ENCODE measurements at places on chromosomes 5 and 9.

- DNase-seq = no peak
Measured at GRCh38 chr5:51201024-51201423, 182.2 kb upstream of the ISL1 start.

GRCh38 chr5:141870228-141870627, 8.0 kb downstream of the PCDH1 start:
- no peak for DNase-seq

DNA sequence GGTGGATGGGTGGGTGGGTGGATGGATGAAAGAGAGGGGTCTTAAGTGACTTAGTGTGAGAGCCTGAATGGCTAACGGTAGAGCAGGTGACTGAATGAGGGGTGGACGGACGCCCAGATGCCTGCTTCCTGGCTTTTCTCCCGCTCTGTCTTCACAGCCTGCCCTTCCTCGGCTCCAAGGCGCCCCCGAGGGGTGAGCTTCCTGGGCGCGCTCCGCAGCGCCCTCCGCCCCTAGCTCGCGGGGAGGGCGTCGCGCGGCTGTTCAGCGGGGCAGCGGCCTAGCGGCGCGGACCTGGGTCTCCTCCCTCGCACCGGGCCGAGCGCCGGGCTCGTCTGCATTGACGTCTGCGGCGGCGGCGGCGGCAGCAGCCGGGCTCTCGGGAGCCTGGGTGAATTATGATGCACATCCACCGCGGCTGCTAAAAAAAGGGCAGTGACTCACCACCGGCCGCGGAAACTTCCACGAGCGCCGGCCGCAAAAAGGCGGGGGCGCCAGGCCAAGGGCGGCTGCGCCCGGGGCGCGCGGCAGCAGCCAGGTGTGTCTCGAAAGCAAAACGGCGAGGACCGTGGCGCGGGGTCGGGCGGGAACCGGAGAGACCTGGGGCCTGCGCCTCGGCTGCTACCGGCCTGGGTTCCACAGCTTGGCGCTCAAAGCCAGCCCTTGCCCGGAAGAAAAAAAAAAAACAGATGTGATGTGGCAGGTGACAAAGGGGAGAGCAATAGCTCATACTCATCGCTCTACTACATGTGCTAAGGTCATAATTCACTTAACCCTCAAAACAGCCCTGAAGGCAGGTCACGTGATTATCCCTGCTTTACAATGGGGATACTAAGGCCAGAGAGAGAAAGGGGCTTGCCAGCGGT, 143.0 kb upstream of the ADRA1B start:
- DNase-seq = peak; percentile 93

DNA sequence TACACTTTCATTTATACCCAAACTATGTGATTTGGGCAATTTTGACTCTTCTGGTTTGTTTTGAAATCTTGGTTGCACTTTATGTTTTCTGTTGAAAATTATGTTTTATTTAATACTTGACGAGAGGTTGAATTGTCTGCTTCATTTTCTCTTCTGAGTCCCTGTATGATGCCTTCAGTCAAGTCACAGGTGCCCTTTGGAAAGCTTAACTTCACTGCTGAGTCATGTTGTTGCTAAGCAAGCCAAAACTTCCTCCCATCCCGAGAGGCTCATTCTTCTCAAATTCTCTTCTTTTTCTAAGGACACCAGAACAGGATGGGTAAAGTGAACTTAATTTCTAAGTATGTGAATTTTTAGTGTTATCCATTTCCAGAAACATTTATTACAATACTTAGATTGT, 455.3 kb upstream of the PTGER4 start:
- DNase-seq = no peak

GRCh38 chr5:122078116-122079110, at the start of gene LOX:
Gene LOX (minus strand): TSS chr5:122078259. CDS start chr5:122077985, 274 bp downstream.
- DNase-seq = no peak

GRCh38 chr5:133309984-133310621, 258.3 kb downstream of the HSPA4 start:
- DNase-seq = no peak

DNA sequence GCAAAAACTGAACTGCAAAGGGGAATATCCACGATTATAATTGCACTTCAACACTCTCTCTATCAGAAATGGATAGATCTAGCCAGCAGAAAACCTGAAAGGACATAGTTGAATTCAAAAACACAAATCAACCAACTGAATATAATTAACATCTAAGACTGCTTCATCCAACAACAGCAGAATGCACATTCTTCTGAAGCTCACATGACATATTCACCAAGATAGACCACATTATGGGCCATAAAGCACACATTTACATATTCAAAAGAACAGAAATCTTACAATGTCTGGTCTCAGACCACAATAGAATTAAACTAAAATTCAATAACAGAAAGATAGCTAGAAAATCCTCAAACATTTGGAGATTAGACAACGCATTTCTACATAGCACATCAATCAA, 118.3 kb downstream of the FBXO4 start:
- no peak for DNase-seq

GRCh38 chr5:3339092-3339797, 256.4 kb upstream of the IRX1 start:
- no peak for DNase-seq

DNA sequence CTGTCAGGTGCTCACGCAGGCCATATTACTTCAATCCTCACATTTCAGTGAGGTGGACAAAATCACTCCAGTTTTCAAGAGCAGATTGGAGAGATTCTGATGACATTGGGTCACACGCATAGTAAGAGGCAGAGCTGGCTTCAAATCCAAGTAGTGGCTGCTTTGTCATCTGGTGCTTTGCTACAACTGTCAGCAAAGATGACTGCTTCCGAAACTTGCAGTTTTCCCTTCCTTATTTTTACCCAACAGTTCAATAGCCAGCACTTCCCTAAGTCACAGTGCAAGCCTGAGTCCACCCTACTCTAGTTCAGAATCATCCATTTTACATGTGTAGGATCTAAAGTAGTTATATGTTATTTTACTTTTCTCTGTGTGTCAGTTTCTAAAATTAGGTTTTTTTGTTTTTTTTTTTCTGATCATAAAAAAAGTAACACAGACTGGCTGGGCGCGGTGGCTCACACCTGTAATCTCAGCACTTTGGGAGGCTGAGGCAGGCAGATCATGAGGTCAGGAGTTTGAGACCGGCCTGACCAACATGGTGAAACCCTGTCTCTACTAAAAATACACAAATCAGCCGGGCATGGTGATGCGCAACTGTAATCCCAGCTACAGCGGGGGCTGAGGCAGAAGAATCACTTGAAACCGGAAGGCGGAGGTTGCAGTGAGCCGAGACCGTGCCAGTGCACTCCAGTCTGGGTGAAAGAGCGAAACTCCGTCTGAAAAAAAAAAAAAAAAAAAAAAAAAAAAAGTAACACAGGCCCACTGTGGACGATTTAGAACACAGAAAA, 49.6 kb downstream of the ANKDD1B start:
- DNase-seq = no peak

DNA sequence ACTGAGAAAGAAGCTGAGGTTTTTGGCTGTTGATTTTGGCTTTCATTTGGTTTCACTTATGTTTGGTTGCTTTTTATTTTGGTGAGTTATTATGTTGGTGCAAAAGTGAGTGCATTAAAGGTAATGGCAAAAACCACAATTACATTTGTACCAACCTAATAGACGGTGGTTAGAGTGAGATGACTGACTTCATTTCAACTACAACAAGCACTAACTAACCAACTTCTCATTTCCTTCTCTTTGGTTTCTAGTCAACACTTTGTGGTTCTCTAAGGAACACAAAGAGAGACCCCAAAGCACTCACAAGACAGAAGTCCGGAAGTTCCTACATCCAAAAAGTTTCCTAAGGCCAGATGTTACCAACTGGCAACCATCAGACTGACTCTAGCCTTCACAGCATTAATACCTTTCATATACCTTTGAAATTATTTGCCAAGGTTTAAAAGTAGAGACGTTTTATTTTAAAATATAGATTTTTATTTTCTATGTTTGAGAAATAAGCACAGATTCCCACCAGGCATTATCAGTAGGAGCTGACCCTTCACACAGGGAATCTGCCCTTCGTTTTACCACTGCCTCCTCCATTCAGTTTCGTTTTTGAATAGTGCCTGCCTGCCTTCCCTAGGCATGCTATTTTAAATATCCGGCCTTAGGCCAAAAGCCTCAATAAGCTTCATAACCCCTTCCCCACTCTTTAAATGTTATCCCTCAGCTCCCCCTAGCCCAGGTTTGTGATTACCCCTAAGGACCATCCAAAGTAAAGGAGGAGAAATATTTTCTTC, 301.1 kb upstream of the PTGER4 start:
- no peak for DNase-seq

DNA sequence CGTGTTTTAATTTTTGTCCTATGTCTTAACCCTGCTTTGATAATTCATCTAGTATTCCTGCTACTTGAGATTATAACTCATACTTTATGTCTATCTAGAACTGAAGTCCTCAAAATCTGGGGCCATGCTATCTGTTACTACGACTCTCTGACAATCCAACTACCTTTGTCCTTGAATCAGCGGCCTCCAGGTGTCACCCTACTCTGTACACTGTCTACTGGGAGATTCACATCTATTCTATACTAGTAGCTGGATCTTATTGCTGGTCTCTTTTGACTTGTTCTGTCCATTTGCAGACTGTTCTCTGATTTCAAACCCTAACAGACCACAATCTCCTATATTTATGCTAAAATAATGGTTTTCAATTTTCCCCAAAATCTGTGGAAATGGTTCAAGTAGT, 225.5 kb upstream of the ELAVL2 start:
- DNase-seq = no peak

GRCh38 chr5:165152058-165152457, 1646.6 kb downstream of the MAT2B start:
- no peak for DNase-seq

DNA sequence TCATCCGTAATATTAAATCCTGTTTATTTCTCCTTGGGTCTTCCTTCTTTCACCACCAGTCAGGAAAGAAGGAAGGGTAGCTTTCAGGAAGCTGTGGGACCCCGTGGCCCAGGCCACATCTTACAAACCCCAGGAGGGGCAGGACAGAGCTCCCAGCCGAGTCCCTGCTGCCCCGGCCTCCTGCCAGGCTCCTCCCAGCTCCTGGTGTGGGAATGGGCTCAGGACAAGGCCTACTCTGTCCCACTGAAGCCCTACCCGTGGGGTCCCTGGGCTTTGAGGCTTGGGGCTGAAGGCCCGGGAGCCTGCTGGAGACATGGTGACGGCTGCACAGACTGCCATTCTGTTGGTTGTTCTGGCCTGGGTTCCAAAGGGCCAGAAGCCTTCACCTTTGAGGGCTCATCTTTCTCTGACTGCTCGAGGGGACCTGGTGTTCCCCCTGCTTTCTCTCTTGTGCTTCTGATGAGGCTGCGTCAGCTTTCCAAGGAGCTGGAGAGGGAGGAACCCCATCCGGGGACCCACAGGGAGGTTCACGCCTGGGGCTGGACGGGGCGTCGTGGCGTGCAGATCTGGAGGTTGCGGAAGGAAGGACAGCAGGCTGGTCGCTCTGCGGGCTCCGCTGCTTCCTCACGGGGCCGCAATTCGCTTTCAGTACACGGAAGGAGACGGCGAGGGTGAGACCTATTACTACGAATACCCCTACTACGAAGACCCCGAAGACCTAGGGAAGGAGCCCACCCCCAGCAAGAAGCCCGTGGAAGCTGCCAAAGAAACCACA, 86.6 kb downstream of the COL5A1 start:
- DNase-seq = no peak

DNA sequence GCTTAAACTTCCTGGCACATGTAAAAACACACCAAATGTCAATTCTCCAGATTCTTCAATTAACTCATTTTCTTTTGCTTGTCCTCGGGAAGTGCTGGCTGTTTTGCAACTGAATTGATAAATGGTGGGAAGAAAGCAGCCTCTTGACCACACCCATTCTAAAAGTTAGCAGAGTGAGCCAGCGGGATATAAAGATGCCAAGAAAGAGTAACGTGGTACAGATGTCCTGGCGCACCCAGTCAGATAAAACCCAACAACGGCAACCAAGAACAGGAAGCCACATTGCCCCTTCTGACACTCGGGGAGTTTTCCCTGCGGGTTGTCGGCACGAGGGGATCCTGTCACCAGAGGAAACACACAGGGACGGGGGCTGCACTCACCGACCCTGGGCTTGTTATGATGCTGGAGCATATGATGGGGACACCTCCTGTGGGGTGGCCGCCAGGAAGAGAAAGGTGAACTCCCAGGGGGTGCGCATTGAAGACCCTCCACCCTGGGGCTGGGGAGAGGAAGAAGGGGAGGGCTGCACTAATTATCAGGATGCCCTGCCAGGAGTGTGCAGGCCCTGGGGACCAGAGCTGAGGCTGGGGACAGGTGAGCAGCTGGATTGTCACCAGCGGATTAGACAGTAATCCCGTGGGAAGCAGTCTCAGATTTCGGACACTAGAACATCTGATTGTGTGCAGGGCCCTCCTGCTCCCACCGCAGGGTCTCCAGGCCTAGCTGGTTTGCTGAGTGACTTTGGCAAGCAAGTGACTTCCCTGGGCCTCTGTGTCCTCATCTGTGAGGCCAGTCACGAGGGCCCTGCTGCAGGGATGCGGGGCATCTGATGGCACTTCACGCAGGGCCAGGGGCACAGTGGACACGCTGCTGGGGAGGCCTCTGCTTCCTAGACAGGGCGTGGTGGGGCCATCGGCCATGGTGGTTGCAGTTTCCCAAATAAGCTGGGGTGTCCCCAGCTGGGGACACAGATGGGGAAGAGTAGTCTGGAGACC, 59.2 kb downstream of the CRB2 start:
- no peak for DNase-seq

DNA sequence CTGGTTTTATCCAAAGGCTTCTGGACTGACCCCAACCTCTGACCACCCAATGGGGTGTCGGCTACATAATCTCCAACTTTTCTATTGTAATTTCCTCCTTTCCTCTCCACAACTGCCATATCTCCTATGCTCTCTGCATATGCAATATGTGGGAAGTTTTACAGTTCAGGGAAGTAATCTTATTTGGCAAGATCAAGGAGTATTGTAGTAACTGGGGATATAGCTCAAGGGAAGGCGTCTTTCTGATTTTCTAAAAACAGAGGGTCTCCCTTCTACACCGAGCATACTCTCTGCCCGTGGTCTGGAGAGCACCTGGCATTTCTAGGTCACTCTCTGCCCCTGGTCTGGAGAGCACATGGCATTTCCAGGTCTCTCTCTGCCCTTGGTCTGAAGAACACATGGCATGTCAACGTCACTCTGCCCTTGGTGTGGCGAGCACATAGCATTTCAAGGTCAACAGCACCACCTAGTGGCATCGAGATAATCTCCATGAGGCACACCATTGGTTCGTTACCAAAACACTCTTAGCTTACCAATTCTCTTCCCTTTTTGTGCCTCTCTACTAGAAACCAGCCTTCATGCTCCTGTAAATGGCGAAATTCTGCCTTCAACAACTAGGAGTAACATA, 616.4 kb upstream of the NUDT12 start:
- DNase-seq = no peak

Measured in activated CD8-positive, alpha-beta memory T cell treated with anti-CD3 and anti-CD28 coated beads for 24 hours (primary cell).